ENCODE measurements at places on chromosomes 3 and 15.
A peak's percentile ranks its signal among the peaks of the same experiment; 100 is the strongest.

DNA sequence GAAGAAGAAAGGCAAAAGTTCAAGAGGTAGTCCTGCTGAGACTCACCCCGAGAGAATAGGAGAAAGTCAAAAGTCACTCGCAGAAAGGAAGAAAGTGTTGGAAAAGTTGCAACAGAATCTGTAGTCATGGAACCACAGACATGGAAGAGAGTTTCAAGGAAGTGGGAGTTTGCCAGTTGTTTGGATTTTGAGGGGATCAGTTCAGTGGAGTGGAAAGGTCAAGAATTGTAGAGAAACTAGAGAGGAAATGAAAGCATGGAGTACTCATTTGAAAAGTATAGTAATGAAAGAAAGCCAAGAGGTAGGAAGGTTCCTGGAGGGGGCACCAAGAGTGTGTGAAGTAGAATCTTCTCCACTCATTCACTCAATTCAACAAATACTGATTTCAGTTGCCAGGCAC lies 34.7 kb downstream of the SPTSSB start:
- no peak for DNase-seq

DNA sequence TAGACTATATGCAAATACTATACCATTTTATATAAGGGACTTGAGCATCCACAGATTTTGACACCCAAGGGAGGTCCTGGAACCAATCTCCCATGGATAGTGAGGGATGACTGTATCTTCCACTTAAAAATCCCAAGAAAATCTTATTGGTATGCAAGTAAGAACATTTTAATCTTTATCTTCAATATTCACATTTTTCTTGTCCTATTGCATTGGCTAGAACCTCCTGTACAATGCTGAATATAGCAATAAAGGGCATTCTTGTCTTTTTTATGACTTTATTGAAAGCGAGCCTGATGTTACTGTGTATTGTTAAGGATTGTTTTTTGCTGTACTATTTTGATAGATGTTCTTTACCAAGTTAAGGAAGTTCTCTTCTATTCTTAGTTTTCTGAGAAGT lies 36.9 kb downstream of the MYLK start:
- no peak for DNase-seq

GRCh38 chr3:196149375-196149774 lies 61.8 kb downstream of the ZDHHC19 start:
- no peak for DNase-seq

DNA sequence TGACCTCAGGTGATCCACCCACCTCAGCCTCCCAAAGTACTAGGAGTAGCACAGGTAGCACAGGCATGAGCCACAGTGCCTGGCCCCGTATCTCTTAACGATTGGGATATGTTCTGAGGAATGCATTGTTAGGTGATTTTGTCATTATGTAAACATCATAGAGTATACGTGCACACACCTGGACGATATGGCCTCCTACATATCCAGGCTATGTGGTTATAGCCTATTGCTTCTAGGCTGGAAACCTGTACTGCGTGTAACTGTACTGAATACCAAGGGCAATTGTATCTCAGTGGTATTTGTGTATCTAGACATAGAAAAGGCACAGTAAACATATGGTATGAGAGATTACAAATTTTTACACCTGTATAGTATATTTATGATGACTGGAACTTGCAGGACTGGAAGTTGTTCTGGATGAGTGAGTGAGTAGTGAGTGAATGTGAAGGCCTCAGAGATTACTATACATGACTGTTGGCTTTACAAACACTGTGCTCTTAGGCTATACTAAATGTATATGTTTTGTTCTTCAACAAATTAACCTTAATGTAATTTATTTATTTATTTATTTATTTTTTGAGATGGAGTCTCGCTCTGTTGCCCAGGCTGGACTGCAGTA lies 120.7 kb downstream of the MBNL1 start:
- DNase-seq: no peak

GRCh38 chr3:93988283-93988682 lies 8.3 kb downstream of the ARL13B start:
- DNase-seq: no peak

- no peak for DNase-seq
Observed at GRCh38 chr3:137988152-137988551, 21.8 kb upstream of the CLDN18 start.

- peak; percentile 70 for DNase-seq
Observed at GRCh38 chr3:188272481-188273372, 118.8 kb downstream of the LPP start.

- DNase-seq: peak; percentile 61
Observed at GRCh38 chr15:59349680-59350420, 22.8 kb downstream of the MYO1E start.

- no peak for DNase-seq
Observed at GRCh38 chr3:45464336-45465170, 76.2 kb downstream of the LARS2 start.

DNA sequence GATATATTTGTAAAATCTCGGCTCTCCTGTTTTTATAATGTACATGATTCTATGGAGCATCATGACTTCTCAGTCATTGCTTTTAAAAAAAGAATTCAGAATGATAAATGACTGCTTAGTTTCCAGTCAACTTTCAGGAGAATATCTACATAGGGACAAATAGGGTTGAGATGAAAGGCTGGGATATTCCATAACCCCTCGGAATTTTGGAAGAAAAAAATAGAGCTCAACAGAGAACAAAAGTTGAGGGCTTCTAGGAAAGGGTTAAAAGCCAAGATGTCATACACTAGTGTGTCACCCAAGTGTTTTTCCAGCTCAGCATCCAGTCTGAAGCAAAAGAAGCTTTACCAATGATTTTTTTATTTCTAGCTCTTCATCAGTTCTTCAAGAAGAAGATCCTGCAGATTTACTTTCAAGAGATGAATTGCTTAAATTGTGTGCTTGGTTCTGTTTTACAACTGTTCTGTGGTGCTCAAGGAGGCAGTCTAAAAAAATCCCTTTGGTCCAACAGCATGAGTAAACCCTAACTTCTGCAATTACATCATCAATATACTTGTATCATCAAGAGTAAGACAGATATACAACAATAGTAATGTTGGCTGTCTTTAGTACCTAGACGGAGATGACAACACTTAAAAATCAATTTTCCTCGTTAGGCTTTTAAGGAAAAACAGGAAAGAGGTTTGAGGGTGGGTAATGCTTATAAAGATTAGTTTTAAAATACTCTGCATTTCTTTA lies 979 bp downstream of the UNC13C start:
- DNase-seq: no peak

DNA sequence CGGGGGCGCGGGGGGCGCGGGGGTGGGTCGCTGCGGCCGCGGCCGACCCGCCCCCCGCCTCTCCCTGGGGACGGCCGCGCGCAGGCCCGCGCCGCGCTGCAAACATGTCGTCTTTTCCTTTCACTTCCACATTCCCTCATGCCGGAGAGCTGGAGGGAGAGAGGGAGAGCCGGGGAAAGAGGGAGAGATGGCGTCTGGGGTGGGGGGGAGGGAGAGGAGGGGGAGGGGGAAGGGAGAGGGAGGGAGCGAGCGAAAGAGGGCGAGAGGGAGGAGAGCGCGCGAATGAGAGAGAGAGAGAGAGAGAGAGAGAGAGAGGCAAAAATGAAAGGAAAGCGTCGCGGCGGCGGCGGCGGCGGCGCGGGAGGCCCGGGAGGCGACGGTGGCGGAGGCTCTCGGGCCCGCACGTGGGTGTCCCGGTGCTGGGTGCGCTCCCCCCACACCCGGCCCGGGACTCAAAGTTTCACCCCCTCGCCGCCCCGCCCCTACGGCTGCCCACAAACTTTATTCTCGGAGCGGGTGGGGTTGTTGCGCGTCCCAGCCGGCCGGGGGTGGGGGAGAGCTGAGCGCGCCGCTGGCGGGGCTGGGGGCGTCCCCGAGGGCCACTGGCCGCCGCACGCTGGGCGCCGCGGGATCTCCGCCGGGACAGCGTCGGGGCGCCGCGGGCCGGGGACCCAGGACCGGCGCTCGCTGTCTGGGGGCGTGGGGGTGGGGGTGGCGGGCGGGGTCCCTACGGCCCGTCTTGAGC lies 731 bp downstream of the ZNF710 start:
- no peak for DNase-seq

- no peak for DNase-seq
Observed at GRCh38 chr15:33543957-33544356, 233.2 kb downstream of the RYR3 start.

DNA sequence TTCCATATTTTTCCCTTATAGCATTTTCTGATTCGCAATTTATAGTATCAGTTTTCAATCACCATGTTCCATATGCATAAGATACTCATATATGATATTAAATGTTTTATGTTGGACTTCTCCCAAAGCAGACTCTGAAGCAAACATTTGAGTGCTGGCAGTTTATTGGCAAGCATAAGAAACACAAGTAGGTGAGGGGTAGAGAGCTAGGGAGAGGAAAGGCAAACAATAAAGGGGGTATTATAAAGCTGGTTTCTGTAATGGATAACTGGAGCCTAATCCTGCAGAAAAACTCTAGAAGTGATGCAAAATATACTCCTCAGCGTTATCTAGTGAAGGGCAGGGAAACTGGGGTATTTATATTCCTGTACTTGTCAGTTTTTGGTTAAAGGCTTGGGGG lies 491.5 kb upstream of the TGFBR2 start:
- DNase-seq: no peak

DNA sequence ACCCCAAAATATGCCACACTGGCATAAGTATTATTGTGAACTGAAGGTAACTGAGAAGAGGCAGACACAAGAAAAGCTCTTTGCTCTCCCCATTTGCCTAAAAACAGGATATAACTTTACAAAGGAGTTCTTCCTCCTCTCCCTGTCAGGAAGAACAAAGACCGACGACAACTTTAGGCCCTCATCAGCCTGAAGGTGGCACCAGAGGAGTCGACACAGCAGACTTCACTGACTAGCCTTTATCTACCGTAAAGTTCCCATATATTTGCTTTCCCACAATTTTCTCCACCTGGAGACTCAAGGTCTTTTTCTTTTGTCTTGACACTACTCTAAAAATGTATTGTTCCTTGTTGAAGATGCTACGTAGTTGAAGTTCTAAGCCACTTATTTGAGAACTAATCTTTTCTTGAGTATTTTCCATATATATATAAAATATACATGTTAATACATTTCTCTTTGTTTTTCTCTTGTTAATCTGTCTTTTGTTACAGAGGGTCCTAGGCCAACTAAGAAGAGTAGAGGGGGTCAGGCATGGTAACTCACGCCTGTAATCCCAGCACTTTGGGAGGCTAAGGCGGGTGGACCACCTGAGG lies 16.2 kb upstream of the XIRP1 start:
- DNase-seq: peak; percentile 15

- DNase-seq: no peak
Observed at GRCh38 chr15:68278595-68279405, 1.3 kb downstream of the FEM1B start.

- no peak for DNase-seq
Observed at GRCh38 chr3:127304121-127304744, 16.4 kb upstream of the PRR20G start.

GRCh38 chr15:51335087-51335486 lies 3.3 kb downstream of the CYP19A1 start:
- DNase-seq: no peak

- no peak for DNase-seq
Observed at GRCh38 chr3:12584083-12584482, 27.2 kb downstream of the MKRN2 start.

DNA sequence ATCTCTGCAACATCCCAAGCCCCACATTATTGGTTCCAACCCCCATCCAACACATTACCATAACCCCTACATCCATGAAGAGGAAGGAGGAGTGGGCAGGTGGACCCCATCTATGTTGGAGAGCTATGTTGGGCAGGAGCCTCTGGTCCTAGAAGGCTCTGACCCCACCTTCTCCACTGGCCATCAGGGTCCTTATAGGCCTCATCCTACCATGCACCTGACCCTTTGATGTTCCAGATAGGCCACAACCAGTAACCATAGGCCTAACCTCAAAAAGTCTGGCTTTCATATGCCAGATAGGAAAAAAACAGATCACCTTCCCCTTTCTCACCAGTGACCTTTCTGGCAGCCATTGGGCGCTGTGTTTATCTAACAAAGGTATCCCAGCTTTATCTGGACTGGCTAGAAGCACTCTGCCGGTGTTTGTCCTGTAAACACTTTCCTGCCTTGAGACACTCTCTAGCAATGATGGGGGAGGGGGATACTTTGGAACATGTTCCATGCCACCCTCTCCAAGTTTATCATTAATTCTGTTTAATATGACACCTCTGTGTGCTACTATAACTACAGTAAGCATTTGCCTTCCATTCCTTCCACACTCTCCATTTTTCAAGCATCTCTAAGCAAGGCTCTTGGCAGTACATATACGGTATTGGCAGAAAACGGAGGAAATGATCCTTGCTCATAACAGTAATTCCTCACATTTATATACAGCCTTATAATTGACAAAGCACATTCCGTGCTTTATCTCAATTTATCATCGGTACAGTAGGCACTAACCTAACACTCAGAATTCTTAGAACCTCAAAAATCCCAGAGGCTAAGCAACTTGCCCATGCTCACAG lies 377.1 kb downstream of the VPS13C start:
- no peak for DNase-seq

GRCh38 chr15:29139540-29140459 lies 129.8 kb downstream of the NSMCE3 start:
- no peak for DNase-seq

DNA sequence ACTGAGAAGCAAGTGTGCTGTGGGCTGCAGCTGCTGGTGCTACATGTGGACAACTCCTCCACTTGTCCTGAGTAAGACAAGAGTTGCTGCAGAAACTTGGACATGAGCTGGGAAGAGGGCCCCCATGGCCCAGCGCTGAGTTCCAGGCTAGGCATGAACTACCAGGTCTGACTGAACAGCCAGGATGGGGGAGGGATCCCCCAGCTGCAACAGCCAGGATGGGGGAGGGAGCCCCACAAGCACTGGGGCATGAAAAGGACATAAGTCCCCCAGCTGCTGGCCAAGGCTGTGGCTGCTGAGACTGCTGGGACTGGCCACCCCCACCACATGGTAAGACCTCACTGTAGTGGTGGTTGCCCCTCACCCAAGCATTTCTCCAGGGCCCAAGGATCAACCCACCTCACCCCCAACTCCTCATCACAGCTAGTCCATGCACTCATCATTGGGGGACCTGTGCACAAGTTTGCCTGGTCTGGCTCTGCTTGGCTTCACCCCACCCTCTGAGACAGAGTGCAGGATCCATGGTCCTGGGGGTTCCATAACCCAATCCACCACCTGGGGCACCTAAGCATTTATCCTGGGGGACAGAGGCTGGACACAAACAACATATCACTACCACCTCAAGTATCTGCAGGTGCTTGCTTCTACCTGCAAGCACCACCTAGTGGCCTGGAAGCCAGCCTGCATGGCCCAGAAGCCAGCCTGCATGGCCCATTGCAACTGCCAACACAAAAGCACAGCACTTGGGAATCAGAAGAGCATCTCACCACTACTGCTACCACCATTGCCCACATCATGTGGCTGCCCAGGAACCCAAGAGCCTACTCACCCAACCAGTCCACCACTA lies 84.5 kb upstream of the STT3B start:
- DNase-seq: no peak

- no peak for DNase-seq
Observed at GRCh38 chr15:31758126-31758525, 272.2 kb upstream of the CHRNA7 start.

DNA sequence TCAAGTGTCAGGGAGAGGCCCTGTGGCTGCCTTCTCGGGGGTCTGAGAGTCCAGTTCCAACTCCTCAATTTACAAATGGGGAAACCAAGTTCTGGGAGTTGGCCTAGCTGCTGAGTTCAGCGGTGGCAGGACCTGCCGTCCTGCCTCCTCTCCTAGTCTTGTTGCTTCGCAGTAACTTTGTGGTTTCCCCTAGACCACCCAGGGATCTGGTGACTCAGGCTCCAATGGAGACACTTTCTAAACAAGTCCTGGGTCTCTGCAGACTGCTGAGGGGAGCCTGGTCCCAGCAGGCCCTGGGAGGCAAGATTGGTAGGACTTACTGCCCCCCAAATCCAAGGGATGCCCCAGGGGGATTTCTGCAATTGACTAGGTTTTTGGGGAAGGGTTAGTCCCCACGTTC lies 83.6 kb downstream of the SMAD6 start:
- peak; percentile 65 for DNase-seq
